NCI-H2081 treated with DMSO at 0.1 percent for 48 hours (cell line): ENCODE measurements at places on chromosomes 1 and 21.

DNA sequence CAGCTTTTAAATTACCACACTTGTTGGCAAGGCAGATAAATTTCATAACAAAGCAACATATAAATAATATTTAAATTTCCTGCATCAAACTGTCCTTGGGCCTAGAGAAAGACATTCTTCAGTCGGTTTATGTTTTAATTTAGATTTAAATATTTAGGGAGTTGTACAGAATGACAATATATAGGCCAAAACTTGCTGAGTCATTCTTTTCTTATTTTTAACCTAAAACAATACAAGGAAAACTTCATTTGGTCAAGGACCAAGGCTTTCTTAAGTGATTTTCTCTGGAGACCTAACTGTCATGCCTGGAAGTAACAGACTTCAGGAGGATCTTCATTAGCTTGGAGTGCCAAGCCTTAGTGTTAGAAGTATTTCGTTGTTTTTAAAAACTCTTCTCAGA lies 5.6 kb downstream of the MAP10 start:
- no peak for DNase-seq

DNA sequence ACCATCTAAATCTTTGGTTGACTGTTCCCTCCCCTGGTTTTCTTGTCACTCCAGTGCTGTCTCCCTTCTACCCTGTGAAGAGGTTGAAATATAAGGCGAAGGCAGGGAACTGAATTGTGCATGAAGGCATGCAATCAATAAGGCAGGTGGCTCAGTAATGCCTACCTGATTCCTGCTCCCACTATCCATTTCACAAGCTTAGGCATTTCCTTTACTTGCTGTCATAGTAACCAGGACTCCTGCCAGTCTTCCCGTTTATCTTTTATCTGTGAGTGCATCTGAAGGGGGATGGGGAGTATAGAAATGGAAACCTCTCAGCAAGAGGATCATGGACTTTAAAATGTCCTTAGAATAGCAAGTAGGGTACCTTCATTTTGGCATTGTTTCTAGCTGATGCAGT lies 40.5 kb downstream of the MRPS6 start:
- DNase-seq: no peak

GRCh38 chr21:42200906-42201614 lies 17.9 kb upstream of the ABCG1 start:
- DNase-seq: no peak

DNA sequence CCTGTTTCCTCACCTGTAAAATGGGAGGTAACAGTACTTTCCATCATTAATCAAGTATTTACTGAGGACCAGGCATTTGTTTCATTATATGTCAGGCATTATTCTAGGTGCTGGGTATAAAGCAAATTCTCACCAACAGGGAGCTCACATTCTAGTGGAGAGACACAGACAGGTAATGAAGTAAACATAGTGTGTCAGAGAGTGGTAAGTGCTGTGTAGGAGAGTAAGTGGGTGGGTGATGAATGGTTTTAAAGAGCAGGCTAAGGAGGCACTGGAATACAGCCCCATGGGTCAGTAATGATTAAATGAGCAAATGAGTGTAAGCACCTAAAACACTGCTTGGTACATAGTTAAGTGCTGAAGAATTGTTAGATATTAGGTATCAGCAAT lies 60.4 kb downstream of the DNTTIP2 start:
- no peak for DNase-seq

DNA sequence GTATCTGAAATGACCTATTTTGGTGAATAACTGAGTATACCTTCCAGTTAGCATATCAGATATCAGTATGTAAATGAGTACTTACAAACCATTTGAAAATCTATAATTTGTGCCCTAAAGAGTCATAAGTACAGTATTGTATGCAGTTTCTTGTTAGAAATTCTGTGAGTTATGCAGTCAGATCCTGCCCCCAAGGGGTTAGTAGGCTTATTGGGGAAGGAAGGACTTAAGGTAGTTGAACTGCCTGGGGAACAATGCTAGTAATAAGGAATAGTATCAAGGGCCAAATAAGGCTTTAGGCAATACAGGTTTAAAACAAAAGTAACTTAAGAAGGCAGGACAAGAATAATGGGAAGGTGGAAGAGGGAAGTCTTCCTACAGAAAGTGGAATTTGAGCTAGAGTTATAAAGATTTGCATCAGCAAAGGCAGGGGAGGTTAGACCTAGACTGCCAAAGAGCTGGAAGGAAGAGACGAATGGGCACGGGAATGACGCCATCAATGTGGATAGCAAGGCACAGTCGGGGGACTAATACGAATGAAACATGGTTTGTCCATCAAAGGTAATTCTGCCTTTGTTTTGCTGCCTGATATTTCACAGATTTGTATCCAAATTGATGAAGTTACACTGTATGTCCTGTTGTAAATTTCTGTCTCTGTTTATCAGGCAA lies 182.9 kb upstream of the DPYD start:
- no peak for DNase-seq

DNA sequence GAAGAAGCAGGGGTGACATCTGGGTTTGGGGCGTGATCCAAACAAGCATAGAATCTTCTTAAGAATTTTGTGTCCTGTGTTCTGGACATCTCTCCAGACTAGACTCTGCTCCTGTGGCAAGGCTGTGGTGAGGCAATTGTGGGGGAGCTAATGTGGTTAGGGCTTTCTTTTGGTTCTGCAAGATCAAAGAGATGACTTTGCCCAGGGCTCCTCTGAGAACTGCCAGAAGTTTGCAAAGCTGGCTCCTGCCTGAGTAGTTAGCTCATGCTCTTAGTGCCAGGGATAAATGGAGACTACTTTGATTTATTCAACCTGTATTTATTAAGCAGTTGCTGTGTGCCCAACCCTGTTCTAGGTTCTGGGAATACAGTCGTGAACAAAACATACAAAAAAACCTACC lies 34.0 kb upstream of the CRNN start:
- no peak for DNase-seq

DNA sequence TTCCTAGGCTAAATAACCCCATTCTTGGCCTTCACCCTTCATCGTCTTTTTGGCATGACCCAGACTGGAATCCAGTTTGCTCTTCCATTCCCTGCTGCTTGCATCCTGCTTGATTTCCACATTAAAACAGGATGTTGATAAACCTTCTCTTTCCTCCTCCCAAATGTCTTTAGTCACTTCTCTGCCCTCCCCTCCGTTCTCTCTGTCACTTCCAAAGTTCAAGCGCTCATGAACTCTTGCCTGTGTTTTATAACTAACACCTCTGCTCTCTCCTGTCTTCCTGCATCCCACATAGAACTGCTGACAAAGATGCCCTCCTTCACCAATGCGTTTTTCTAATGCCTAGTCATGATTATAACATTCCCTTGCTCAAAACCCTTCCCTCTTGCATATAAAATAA lies 65.6 kb upstream of the SLC44A3 start:
- DNase-seq: no peak
